ENCODE measurements at places on chromosomes 5 and 9.

GRCh38 chr5:72760259-72760658 lies 56.2 kb upstream of the TNPO1 start:
- no peak for DNase-seq

GRCh38 chr9:69180670-69181069 lies 6.6 kb downstream of the TJP2 start:
- DNase-seq, result no peak

- no peak for DNase-seq
Measured at GRCh38 chr5:177373806-177374205, 10.4 kb upstream of the SLC34A1 start.

- DNase-seq, result no peak
Measured at GRCh38 chr5:8756498-8757084, 789.3 kb downstream of the SEMA5A start.

- no peak for DNase-seq
Measured at GRCh38 chr5:93058309-93058708, 522.7 kb downstream of the NR2F1-AS1 start.

DNA sequence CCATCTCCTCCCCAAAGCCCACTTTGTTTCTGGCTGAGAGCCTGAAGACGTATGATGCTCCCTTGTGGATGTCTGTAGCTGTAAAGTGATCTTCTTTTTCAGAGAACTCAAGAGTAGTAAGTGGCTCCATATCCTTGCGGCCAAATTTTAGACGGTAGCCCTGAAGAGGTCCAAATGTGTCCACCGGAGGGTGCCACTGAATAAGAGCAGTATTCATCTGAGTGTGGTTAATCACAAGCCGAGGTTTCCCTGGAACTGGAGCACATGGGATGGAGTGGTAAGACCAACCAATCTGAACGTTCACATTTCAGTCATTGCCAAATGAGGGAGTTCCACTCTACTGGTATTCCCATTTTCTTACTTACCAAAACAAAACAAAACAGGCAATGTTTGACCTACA lies 686.5 kb upstream of the DMAC1 start:
- DNase-seq, result no peak

GRCh38 chr5:43376496-43377140 lies 35.6 kb downstream of the CCL28 start:
- DNase-seq, result no peak

Data from activated B cell treated with CpG ODN at 0.5 μM for 24 hours (primary cell).